MCF 10A (cell line): ENCODE measurements at places on chromosomes 5 and 9. TPM values are rescaled to one million over a fixed set of nuclear protein-coding genes. Genes with fewer than 3 reads are reported as not detected.
A peak's percentile ranks its signal among the peaks of the same experiment; 100 is the strongest.

GRCh38 chr5:147055850-147056566 lies 177.5 kb upstream of the PPP2R2B start:
- DNase-seq, result no peak
- no peaks in the 10 kb centered on the region for H3K4me1 ChIP-seq
- H3K27ac ChIP-seq, result no peak overlapping the region
- H3K36me3 ChIP-seq, result no peaks in the 10 kb centered on the region
- H3K27me3 ChIP-seq, result no peaks in the 10 kb centered on the region

FBP1 gene
- total RNA-seq, result not detected in 2 replicates

SARDH gene
- total RNA-seq, result not detected in 2 replicates

DNA sequence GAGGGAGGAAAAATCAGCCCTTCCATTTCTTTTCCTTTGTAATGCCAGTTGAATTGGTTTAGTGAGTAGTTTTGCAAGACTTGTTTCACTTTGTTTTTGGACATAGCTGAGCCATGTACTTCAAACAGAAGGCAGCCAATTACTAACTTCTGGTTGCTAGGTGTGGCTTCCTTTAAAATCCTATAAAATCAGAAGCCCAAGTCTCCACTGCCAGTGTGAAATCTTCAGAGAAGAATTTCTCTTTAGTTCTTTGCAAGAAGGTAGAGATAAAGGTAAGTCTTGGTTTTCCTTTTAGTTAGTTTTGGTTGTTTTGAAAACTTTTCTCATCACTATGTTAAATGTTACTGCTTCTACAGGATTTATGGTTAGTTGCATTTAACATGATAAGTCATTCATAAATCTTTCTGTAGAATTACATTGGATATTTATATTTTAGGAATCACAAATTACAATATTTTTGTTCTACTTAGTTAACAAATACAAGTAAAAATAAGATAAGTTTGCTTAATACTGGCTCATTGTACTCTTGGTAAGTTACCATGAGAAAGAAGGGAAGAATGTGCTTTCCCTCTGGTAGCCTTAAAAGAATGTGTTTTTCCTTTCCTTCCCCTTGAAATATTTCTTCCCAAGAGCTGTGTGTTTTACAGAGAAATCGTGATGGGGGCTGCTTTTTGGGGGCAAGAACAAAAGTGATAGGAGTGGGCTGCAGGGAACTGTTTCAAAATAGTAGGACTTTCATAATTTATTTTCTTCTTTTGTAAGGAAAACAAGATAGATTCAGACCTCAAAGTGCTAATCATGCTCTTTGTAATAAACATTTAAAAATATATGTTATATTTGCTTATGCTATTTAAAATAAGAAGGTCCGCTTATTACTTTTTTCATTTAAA lies at the start of gene ANXA1:
TSS of gene ANXA1 (plus strand) at position 213 of the 890 bp plus-strand sequence. CDS start 6,671 bp downstream, outside the sequence.
- peak within 1 kb of the TSS; percentile 88 for H3K4me3 ChIP-seq
- peaks cover 36% of the 10 kb centered on the region for H3K4me1 ChIP-seq
- DNase-seq, result peak; percentile 89
- H3K27ac ChIP-seq, result peak within 1 kb of the TSS; percentile 97

GRCh38 chr5:68265822-68266395 lies 50.4 kb downstream of the PIK3R1 start:
- DNase-seq, result no peak
- peaks cover 68% of the 10 kb centered on the region for H3K4me1 ChIP-seq
- H3K27ac ChIP-seq, result peak overlapping the region; percentile 91
- H3K27me3 ChIP-seq, result no peaks in the 10 kb centered on the region
- H3K36me3 ChIP-seq, result peaks cover 71% of the 10 kb centered on the region

CD180 gene
- total RNA-seq, result 0.07 TPM in 1 of 2 replicates, not detected in the other

- H3K27me3 ChIP-seq, result no peaks in the 10 kb centered on the region
- peaks cover 6% of the 10 kb centered on the region for H3K4me1 ChIP-seq
- H3K4me3 ChIP-seq, result peak overlapping the region; percentile 89
- H3K36me3 ChIP-seq, result peaks cover 4% of the 10 kb centered on the region
- H3K27ac ChIP-seq, result peak overlapping the region; percentile 73
- DNase-seq, result peak; percentile 67
Measured at GRCh38 chr9:69122549-69123141, 51.4 kb upstream of the TJP2 start.

SPINK7 gene
- total RNA-seq, result not detected in 2 replicates

HAVCR1 gene
- 0.42 TPM in 1 of 2 replicates, not detected in the other for total RNA-seq

DNA sequence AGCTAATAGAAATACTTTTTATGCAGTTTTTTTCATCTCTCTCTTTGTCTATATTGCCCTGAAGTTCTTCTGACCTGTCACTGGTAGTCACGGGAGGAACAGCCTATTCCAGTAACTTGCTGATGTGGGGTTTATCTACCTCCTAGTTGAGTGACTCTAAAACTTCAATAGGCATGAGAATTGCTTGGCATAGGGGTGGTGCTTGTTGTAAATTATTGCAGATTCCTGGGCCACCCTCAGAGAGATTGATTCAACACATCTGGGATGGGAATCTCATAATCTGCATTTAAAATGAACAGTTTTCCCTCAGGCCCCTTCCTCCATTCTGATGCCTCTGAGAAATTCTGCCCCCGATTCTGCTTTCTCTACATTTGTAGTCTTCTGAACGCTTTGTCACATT lies 184.4 kb downstream of the ARHGEF28 start:
- H3K36me3 ChIP-seq, result no peaks in the 10 kb centered on the region
- no peaks in the 10 kb centered on the region for H3K27me3 ChIP-seq
- H3K27ac ChIP-seq, result no peak overlapping the region
- H3K4me3 ChIP-seq, result no peak overlapping the region
- DNase-seq, result no peak

- no peak overlapping the region for H3K27ac ChIP-seq
- no peaks in the 10 kb centered on the region for H3K4me1 ChIP-seq
- DNase-seq, result peak; percentile 71
- no peak overlapping the region for H3K4me3 ChIP-seq
- H3K27me3 ChIP-seq, result no peaks in the 10 kb centered on the region
- H3K36me3 ChIP-seq, result peaks cover 22% of the 10 kb centered on the region
Measured at GRCh38 chr5:41843456-41844370, 26.5 kb downstream of the OXCT1 start.

PCDHB5 gene
- 1.2 and 1.7 TPM in 2 replicates for total RNA-seq

GRCh38 chr9:105070176-105070575 lies 142.2 kb upstream of the ABCA1 start:
- no peaks in the 10 kb centered on the region for H3K27me3 ChIP-seq
- no peak overlapping the region for H3K4me3 ChIP-seq
- no peak for DNase-seq
- H3K27ac ChIP-seq, result no peak overlapping the region
- H3K36me3 ChIP-seq, result no peaks in the 10 kb centered on the region

GRCh38 chr9:134408389-134408788 lies 82.1 kb downstream of the RXRA start:
- H3K36me3 ChIP-seq, result peaks cover 57% of the 10 kb centered on the region
- H3K4me1 ChIP-seq, result peaks cover 34% of the 10 kb centered on the region
- no peak for DNase-seq
- peak overlapping the region; percentile 49 for H3K27ac ChIP-seq
- H3K4me3 ChIP-seq, result no peak overlapping the region

DNA sequence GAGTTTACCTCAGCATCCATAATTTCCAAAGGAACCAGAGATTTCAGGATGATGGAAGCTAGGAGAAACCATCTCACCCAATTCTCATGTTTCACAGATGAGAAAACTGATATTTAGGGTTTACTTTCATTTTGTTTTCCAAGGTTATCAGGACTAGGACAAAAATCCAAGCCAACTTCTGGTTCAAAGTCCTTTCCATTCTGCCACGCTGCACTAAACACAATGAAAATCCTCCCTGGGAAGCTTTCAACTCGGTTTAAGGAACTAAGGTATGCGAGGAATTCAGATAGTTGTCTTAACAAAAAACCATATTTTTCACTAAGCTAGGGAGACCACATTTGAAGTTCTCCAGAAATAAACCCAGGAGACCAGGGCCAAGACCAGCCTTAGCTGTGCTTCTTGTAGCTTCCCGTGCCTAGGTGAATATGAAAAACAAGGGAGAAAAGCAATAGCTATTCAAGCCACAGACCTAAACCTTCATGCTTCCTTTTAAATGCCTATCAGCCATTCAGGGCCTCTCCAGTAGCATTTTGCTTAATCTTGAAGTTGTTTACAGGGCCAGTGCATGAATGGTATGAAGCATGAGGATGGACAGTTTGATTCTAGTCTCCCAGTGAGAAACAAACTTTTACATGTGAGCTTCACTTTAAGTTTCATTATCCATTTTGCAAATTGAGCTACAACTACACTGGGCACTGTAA lies 167.9 kb downstream of the DENND1A start:
- H3K4me1 ChIP-seq, result no peaks in the 10 kb centered on the region
- no peak overlapping the region for H3K4me3 ChIP-seq
- H3K27ac ChIP-seq, result no peak overlapping the region
- H3K36me3 ChIP-seq, result peaks cover 6% of the 10 kb centered on the region

- no peak for DNase-seq
- H3K4me1 ChIP-seq, result peaks cover 17% of the 10 kb centered on the region
- no peak overlapping the region for H3K4me3 ChIP-seq
- no peak overlapping the region for H3K27ac ChIP-seq
Measured at GRCh38 chr5:178464431-178465048, 125.7 kb downstream of the COL23A1 start.

SLC34A3 gene
- total RNA-seq, result not detected in 2 replicates

DNA sequence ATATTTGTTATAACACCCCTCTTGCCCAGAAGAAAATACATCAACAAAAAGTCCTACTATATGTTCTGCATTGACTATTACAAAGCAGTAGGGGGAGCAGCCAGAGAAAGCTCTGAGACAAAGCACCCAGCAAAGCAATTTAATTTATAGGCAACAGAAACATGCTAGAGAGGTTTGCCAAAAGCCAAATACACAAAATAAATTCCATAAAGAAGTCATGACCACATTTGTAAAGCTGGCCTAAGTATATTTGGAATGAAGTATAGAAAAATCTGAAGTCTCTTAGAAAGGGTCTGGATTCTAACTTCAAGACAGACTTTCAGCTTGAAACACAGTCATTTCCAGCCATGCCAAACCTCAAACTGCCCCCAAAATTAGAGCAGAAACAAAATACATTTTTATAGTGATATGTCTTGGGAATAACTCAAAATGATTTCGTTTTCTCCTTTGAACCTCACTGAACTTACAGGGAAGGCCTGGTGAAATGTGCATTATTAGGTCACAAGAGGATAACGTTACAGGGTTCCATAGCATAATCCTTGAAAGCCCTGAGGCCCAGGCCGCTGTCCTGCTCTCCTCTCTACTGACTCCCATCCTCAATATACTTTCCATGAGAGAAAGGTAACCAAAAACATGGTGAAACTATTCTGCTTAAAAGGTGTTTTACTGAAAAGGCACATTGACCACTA lies 451.8 kb downstream of the RAB3C start:
- H3K27ac ChIP-seq, result peak overlapping the region; percentile 92
- H3K36me3 ChIP-seq, result peaks cover 21% of the 10 kb centered on the region
- peak overlapping the region; percentile 31 for H3K4me3 ChIP-seq
- peaks cover 27% of the 10 kb centered on the region for H3K4me1 ChIP-seq
- peak; percentile 61 for DNase-seq

- DNase-seq, result no peak
- no peak overlapping the region for H3K27ac ChIP-seq
- no peak overlapping the region for H3K4me3 ChIP-seq
- H3K27me3 ChIP-seq, result peaks cover 47% of the 10 kb centered on the region
Measured at GRCh38 chr9:114153761-114154599, 1.4 kb upstream of the COL27A1 start.

- no peak for DNase-seq
- H3K27me3 ChIP-seq, result no peaks in the 10 kb centered on the region
- peak overlapping the region; percentile 49 for H3K27ac ChIP-seq
- peaks cover 30% of the 10 kb centered on the region for H3K4me1 ChIP-seq
- H3K4me3 ChIP-seq, result no peak overlapping the region
Measured at GRCh38 chr5:135126688-135127438, 92.8 kb upstream of the PITX1 start.

- H3K27ac ChIP-seq, result no peak overlapping the region
- peaks cover 8% of the 10 kb centered on the region for H3K4me1 ChIP-seq
- H3K27me3 ChIP-seq, result no peaks in the 10 kb centered on the region
- peaks cover 82% of the 10 kb centered on the region for H3K36me3 ChIP-seq
- no peak for DNase-seq
- no peak overlapping the region for H3K4me3 ChIP-seq
Measured at GRCh38 chr9:70291446-70291845, 32.7 kb downstream of the SMC5 start.

CETN3 gene
- 24.8 and 28.4 TPM in 2 replicates for total RNA-seq

DNA sequence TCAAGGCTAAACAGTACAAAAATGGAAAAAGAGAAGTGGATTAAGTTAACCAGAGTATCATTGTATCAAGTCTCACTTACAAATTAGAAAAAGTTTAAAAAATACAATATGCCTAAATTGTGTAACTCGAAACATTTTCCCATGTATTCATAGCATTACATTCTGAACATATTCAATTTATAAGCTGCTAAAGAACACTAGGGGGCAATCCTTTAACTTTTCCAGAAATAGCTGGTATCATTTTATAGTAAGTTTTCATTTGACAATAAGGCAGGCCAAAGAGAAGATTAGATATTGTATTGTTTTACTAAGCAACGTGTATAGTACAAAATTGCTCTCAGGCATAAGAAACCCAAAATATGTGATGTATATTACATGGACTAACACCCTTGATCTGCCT lies 234.6 kb downstream of the ADGRV1 start:
- no peak for DNase-seq
- H3K27ac ChIP-seq, result no peak overlapping the region
- peaks cover 43% of the 10 kb centered on the region for H3K27me3 ChIP-seq
- no peaks in the 10 kb centered on the region for H3K36me3 ChIP-seq
- H3K4me1 ChIP-seq, result no peaks in the 10 kb centered on the region

DNA sequence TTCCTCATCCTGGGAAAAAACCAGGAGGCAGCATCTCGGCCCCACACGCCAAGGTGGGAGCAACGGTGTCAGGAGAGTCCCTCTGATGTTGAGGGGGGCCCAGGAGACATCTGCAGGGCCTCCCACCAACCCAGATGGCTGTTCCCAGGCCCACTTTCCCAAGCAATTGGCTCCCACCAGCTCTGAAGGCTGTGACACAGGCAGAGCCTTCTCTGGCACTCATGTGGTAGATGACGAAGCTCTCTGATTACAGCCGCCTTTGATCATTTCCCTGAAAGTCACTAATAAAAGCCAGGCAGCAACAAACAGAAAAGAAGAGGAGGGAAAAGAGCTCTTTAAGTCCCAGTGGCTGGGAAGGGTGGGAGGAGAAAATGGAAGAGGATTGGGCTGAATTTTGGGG lies 226.5 kb downstream of the CDK5RAP2 start:
- DNase-seq, result no peak
- H3K4me1 ChIP-seq, result no peaks in the 10 kb centered on the region
- H3K27me3 ChIP-seq, result no peaks in the 10 kb centered on the region
- no peak overlapping the region for H3K27ac ChIP-seq
- H3K36me3 ChIP-seq, result no peaks in the 10 kb centered on the region
- no peak overlapping the region for H3K4me3 ChIP-seq

GRCh38 chr9:98977246-98977714 lies 33.6 kb downstream of the COL15A1 start:
- no peaks in the 10 kb centered on the region for H3K36me3 ChIP-seq
- H3K27me3 ChIP-seq, result peaks cover 29% of the 10 kb centered on the region
- H3K27ac ChIP-seq, result no peak overlapping the region

DNA sequence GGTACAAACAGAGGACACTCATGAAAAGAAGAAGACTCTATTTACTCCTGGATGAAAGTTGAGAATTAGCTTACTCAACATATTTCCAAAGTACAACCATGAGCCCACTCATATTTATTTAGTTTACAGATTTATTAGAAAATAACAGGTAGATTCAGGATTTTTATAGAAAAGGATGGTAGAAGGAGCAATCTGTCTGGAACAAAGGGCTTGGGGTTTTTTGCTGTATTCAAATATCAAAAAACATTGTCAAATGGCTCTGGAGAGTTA lies 7.0 kb upstream of the ERAP2 start:
- no peaks in the 10 kb centered on the region for H3K27me3 ChIP-seq
- peaks cover 7% of the 10 kb centered on the region for H3K4me1 ChIP-seq
- no peak for DNase-seq
- H3K36me3 ChIP-seq, result no peaks in the 10 kb centered on the region
- no peak overlapping the region for H3K27ac ChIP-seq
- no peak overlapping the region for H3K4me3 ChIP-seq
